ENCODE measurements at places on chromosomes 13 and 19.

DNA sequence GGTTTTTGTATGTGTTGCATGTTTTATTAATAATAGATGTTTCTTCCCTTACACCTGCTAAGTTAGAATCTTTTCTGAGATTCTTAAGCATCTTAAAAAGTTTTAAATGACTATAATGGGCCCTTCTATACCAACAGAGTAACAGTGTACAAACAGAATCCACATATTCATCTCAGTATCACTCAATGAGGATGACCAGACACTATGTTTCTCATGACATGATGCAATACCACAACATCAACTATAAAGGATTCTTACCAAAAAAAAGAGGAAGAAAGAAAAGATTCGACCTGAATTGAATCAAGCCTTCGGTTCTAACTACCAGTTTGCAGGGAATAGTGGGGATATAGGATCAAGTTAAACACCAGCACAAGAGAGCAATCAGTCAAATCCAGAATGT lies 56.5 kb downstream of the INTS6 start:
- peak; percentile 38 for DNase-seq

GRCh38 chr19:30235946-30236345 lies 136.2 kb upstream of the ZNF536 start:
- DNase-seq, result no peak

DNA sequence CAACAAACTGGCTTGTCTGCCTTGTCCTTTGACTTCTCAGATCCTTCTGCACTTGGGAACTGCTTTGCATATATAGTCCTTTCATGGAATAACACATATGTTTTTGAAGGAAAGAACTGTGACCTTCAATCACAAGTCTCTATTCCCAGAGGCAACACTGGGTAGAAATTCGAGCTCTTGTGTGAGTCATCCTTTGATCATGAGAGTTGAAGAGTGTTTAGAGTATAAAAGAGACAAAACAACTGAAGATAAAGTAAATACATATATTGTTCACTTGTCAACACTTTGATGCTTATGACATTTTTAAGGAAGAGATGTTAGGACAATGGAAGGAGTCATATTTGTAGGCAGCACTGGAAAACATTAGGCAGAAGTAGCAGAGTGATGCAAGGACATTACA lies 5.2 kb upstream of the OR7A5 start:
- no peak for DNase-seq

- DNase-seq, result no peak
Observed at GRCh38 chr13:48346583-48346982, 43.0 kb downstream of the RB1 start.

DNA sequence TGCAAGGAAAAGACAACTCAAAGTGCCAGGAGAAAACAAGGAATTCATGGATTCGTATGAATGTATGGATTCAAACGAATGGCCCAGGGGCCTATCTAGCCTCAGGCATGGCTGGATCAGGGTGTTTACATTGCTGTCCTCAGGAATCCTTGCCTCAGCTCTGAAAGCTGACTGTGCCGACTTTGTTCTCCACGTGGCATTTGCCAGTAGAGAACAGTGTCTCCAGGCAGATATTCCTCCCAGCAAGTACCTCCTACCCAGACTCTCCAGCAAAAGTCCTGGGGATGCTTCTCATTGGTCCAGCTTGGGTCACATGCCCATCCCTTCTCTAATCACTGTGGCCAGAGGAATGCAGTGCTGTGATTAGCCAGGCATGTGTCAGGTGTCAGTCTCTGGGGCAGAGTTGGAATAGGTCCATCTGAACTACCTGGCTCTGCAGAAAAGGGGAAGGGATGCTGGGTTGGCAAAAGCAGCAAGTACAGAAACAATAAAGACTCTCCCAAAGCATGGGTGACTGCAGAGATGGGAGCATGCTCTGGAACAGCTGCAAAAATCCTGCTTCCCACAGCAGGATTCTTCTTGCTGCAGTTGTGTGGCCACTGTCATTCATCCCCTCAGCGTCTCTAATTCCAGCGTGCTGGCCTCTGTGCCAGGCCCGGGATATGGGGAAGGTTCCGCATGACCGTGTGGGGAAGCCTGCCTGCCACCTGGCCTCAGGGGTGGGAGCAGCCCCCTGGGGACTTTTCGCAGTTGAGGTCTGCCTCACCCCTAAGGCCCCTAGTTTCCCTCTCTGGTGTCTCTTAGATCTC lies 30.0 kb downstream of the CCNE1 start:
- no peak for DNase-seq

DNA sequence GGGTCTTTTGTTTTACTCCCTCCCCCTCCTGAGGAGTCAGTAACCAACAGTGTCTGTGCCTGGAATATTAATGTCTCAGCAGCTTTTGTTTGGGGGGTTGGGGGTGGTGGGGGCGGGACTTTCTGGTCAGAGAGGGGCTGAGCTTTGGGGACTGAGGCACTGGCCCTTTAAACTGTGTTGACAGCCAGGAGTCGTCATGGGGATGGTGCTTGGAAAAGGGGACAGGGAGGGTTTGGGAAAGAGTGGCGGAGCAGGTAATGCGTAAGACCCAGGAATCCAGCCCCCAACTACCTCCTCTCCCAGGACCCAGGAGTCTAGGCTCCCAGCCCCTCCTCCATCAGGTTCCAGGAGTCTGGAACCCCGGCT lies 5.2 kb downstream of the CADM4 start:
- no peak for DNase-seq

DNA sequence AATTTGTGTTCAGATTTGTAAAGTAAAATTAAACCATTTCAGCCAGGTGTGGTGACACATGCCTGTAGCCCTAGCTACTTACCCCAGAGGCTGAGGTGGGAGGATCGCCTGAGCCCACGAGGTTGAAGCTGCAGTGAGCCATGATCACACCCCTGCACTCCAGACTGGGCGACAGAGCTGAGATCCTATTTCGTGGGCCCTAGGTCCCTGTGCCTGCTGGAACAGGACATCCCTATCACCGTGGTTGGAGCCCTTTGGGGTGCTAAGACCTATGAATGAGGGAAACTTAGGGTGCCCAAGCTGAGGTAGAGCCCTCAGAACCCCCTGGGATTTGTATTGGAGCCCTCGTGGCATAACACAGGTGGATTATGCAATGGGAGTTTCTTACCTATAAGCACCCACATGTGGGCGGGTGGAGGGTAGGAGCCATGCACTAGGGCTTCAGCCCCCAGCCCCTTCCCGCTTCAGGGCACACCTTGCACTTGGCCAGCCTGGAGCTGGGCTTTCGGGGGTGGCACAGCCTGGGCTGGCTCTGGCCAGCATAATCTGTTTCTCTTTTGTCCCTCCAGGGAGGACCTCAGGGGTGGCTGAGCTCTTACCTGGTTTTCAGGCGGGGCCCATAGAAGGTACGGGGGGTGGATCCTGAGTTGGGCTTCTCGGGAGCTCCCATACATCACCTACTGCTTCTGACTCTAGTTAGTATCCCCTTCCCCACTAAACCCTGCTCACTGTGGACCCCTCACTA lies 7.2 kb upstream of the USF2 start:
- DNase-seq, result peak; percentile 30

DNA sequence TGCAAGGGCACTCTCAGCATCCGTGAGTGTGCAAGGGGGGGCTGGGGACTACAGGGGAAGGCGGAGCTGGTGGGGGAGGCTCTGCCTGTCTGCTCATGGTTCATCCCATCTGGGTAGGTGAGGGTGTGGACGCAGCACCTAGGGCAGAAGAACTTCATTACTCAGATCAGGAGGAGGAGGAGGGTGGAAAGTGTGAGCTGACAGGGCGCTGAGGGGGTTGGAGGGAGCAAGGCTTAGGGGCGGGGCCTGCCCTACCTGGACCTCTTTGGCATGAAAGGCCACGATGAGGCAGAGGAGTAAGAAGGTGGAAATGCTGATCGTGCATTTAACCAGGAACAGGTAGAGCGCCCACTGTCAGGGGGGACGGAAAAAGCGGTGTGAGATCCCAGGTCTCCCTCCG lies 4.5 kb downstream of the KCNN4 start:
- no peak for DNase-seq

GRCh38 chr19:43780706-43781525 lies at the start of gene KCNN4:
Gene KCNN4 (minus strand): TSS chr19:43780973. CDS start chr19:43780861, 112 bp downstream.
- DNase-seq, result peak; percentile 87

DNA sequence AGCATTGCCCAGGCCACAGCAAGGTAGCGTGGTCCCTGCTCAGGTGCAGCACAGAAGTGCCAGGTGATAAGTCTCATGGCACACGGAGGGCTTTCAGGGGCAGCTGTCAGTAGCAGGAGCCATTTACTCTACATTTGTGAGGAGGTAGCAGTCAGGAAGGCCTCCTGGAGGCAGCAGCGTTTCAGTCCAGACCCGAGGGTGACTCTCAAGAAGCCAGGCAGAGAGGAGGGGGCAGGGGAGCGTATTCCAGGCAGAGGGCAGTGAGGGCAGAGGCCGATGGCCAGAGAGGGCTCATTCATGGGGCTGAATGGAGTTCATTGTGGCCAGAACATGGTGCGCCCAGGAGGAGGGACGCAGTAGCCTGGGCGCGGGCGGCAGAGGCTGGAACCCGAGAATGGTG lies 8.9 kb downstream of the PIAS4 start:
- DNase-seq, result no peak

- DNase-seq, result no peak
Observed at GRCh38 chr13:97228850-97229521, 6.9 kb downstream of the MBNL2 start.

DNA sequence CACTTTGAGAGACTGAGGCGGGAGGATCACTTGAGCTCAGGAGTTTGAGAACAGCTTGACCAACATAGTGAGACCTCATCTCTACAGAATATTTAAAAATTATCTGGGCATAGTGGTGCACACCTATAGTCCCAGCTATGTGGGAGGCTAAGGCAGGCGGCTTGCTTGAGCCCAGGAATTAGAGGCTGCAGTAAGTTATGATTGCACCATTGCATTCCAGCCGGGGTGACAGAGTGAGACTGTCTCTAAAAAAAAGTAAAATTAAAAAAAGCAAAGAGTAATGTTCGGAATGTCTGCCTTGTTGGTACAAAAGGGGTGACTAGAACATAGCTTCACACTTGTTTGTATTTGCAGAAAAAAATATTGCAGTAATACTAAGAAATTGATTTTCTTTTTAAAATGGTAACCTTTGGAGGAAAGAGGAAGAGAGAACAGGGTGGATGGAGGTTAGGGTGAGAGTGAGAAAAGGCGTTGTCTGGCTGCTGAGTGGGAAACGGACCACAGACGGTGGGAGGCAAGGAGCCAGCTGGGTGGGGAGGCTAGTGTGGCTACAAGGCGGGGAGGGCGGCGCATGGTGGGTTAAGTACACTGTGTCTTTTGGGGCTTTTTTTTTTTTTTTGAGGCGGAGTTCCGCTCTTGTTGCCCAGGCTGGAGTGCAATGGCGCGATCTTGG lies 10.2 kb downstream of the PPP1R14A start:
- DNase-seq, result no peak

GRCh38 chr19:10826846-10827245 lies 9.2 kb downstream of the TMED1 start:
- no peak for DNase-seq
